ENCODE measurements at places on chromosomes 2 and 18.

- no peak for ATAC-seq
These were observed 79.9 kb downstream of the ANTXR1 start for GRCh38 chr2:69092857-69093256.

DNA sequence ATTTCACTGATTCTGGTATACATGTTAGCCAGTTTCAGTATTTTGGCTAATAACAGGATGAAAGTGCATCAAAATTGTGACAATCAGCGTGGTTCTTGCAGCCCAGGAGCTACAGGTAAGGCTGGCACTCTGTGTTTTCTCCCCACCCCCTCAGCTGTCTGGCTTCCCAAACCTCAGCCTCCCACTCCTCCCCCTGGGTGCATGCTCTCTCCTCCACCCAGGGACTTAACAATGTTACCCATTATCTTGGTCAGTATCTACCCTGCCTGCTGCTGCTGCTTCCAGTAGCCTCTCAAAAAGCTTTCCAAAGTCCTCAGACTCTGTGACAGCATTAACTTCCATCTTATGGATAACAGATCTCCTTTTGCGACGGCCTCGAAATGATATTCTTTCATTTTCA lies 41.0 kb downstream of the TRABD2A start:
- no peak for ATAC-seq

DNA sequence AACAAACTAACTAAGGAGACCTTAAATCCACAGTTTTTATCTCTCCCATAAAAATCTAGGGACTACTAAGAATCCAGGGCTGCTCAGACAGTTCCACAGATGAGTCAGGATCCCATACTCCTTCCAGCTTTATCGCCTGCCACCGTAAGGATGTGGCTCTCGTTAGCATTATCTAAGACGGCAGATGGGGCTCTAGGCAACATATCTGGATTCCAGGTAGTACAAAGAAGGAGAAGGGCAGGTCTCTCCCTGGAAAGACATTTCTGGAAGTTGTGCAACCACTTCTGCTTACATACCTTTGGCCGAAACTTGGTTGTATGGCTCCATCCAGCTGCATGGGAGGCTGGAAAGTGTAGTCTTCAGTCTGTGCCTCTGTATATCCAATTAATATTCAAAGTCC lies 149.4 kb downstream of the SP3 start:
- no peak for ATAC-seq

DNA sequence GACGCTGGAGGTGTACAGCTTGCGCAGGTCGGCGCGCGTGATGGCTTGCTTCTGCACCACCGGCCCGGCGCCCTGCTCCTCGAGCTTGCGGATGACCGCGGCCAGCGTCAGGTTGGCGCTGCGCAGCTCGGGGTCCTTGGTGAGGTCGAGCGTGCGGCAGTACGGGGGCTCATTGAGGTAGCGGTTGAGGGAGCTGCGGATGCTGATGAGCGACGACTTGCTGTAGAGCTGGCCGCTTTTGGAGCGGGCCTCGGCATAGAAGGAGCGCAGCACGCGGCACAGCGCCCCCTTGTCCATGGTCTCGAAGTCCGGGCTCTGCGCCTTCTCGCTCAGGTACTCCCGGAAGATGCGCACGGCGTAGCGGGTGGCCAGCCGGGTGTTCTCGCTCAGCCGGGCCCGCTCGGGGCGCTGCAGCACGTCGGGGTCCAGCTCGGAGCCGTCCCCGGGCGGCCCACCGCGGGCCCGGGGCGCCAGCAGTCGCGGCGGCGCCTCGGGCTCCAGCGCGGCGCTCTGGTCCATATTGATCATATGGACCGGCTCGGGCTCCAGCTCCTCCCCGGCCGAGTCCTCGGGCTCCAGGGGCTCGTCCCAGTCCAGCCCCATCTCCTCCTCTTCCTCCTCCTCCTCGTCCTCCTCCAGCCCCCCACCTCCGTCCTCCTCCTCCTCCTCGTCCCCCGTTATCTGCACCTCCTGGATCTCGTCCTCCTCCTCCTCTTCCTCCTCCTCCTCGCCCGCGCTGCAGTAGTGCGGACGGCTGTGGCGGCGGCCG lies 523 bp downstream of the KCTD1 start:
- peak; percentile 56 for ATAC-seq

DNA sequence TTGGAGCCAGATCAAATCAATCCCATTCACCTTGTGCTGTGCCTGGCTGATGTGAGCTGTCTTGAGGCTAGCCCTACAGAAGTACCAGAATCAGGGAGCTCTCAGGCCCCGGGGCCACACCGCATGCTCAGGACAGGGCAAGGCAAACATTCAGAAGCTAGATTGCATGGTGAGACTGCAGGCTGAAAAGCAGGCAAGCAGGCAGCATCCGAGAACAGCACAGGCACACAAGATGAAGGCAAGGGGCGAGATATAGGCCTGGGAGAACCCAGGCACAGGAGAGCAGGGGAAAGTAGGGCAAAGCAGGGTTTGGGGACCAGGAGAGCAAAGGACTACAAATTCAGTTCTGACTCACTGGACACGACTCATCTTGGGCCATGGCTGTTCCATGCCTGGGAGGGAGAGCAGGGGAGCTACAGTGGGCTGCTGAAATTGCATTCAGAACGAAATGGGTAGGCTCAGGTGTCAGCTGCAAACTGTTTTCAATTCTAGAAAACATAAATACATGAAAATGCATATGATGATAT lies 59.6 kb downstream of the GALNT14 start:
- ATAC-seq, result no peak
